ENCODE measurements at places on chromosomes 12 and 14.

- DNase-seq = no peak
Observed at GRCh38 chr12:16685107-16685506, 79.1 kb upstream of the LMO3 start.

DNA sequence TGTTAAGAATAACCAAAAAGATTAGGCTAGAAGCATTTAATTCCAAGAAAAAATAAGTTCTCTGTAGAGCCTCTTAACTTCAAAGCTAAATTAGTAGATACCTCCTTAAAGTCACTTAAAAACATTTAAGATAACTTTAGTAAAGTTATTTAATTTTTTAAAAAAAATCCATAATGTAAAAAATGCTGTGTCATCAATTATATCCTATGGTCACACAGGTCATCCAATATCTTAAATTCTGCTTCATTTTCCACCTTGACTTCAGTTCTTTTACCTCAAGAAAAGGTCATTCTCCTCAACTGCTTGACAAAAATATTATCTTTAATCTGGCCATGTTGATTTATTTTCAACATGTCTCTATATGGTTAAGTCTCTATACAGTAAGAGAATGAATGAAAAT is 274.3 kb downstream of the PRKD1 start:
- no peak for DNase-seq

- DNase-seq = no peak
Observed at GRCh38 chr14:89534902-89535685, 118.1 kb upstream of the FOXN3 start.

DNA sequence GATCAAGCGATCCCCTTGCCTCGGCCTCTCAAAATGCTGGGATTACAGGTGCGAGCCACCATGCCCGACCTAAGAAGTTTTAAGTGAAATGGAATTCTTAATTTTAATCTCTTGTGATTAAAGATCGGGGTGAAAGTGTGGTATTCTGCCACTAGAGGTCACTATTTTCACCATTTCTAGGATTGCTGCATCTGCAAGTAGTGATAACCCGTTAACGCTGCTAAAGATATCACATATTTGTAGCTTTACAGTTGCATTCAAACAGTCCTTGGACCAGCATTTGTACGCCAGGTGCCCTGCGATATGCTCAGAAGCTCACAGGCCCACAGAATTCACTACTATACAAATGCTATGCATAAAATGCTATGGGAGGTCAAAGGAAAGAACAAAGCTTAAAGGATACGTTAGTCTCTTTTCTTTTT is 19.3 kb downstream of the CCDC62 start:
- peak; percentile 75 for DNase-seq

GRCh38 chr12:103884316-103884715 is 43.3 kb upstream of the NT5DC3 start:
- peak; percentile 23 for DNase-seq

- DNase-seq = no peak
Observed at GRCh38 chr14:58946431-58946830, 242.0 kb upstream of the DAAM1 start.

DNA sequence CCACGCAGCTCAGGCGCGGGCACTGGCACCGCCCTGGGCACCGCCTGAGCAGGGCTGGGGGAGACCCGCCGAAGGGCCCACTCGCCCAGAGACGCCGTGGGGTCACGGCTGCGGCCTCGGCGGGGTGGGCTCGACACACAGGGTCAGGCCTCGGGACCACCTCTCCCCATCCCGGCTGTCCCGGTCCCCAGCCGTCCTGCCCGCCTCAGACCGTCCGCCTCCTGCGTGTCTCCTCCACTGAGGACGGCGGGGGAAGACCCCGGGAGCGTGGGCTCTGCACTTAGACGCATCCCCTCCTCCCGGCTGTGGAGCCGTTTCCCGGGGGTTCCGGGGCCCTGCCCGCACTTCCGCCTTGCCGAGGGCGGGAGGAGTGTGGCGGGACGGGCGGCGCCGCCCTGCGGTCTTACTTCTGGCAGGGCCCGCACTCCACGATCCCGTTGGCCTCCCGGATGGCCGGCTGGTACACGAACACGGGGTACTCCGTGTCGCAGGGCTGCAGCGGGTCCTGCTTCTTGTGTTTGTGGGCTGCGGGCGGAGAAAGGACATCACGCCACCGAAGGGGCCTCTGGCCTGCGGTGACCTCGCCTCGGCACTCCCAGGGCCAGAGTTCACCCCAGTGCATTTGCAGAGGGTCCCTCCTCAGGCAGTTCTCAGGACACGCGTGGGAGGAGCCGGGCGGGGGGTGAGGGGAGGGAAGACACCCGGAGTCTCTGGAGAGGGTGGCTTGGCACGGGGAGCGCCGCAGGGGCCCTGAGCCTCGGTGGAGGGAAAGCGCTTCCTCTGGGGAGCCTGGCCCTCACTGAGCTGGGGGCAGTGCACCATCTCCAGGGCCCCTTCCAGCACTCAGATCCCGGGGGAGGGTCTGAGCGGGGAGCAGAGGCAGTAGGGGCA is 23.1 kb upstream of the LRTM2 start:
- DNase-seq = peak; percentile 52
